ENCODE measurements at places on chromosomes 7 and 10. TPM values are rescaled to one million over a fixed set of nuclear protein-coding genes. Genes with fewer than 3 reads are reported as not detected.

- H3K27me3 ChIP-seq: no peaks in the 10 kb centered on the region
- H3K4me3 ChIP-seq: no peak overlapping the region
- no peak for DNase-seq
- no peaks in the 10 kb centered on the region for H3K4me1 ChIP-seq
- no peak overlapping the region for H3K27ac ChIP-seq
- H3K36me3 ChIP-seq: no peaks in the 10 kb centered on the region
Observed at GRCh38 chr10:24153537-24153936, 55.4 kb upstream of the KIAA1217 start.

DNA sequence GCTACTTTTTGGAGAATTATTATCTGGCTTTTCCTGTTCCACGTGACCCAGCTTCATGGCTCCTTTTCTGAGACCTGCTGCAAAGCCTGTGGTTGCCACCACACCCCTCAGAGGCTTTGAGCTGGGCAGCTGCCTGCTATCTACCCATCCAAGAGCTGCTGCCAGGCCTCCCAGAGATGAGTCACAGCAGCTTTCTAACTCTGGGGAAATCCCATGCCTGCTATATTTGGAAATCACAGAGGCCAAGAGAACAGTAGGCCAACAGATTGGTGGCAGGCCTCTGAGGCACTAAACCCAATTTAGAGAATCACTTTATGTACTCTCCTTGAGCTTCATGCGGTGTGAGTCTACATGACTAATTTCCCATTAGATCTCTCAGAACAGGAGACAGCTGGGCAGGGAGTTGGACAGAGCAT, 35.2 kb downstream of the SGCE start:
- no peak overlapping the region for H3K27ac ChIP-seq
- H3K4me3 ChIP-seq: no peak overlapping the region
- peak; percentile 54 for DNase-seq
- no peaks in the 10 kb centered on the region for H3K4me1 ChIP-seq
- H3K36me3 ChIP-seq: no peaks in the 10 kb centered on the region

GRCh38 chr7:26691886-26692285, 172.5 kb downstream of the SKAP2 start:
- H3K4me1 ChIP-seq: no peaks in the 10 kb centered on the region
- no peaks in the 10 kb centered on the region for H3K27me3 ChIP-seq
- H3K4me3 ChIP-seq: no peak overlapping the region

DNA sequence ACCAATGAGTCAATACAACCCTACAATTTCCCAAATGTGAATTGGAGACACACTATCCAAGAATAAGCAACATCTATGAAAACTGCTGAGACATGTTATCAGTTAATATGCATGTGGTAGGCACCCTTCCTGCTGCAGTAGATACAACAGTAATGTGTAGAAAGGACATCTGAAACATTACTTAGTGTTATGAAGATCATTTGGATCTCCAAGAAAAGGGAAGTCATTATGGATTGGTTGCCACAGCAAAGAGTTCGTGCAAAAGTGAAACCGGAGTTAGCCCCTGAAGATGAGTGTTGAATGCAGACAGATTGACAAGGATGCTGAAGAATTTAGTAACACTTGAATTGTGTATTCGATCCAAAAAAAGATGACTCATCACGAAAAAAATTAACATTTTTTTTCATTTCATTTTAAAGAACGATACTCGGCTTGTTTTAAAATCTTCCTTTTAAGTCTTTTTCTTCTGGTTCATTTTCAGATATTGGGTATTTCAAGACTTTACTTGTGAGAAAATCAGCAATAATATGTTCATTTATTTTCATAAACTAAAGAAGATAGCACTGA, 322.4 kb upstream of the KLF6 start:
- no peak overlapping the region for H3K27ac ChIP-seq
- H3K4me3 ChIP-seq: no peak overlapping the region
- no peaks in the 10 kb centered on the region for H3K27me3 ChIP-seq
- H3K36me3 ChIP-seq: no peaks in the 10 kb centered on the region
- no peak for DNase-seq
- no peaks in the 10 kb centered on the region for H3K4me1 ChIP-seq

- no peak for DNase-seq
- H3K4me3 ChIP-seq: no peak overlapping the region
- no peaks in the 10 kb centered on the region for H3K36me3 ChIP-seq
- no peak overlapping the region for H3K27ac ChIP-seq
Observed at GRCh38 chr10:122814493-122814892, 31.2 kb downstream of the CUZD1 start.

Gene BTBD16
- not detected for total RNA-seq

Gene ZNF736
- 28.5 TPM for total RNA-seq

Gene INTS1
- 27.5 TPM for total RNA-seq
